ENCODE measurements at places on chromosomes 3 and 15.

- DNase-seq, result no peak
Observed at GRCh38 chr3:23867400-23867799, 49.4 kb downstream of the NKIRAS1 start.

DNA sequence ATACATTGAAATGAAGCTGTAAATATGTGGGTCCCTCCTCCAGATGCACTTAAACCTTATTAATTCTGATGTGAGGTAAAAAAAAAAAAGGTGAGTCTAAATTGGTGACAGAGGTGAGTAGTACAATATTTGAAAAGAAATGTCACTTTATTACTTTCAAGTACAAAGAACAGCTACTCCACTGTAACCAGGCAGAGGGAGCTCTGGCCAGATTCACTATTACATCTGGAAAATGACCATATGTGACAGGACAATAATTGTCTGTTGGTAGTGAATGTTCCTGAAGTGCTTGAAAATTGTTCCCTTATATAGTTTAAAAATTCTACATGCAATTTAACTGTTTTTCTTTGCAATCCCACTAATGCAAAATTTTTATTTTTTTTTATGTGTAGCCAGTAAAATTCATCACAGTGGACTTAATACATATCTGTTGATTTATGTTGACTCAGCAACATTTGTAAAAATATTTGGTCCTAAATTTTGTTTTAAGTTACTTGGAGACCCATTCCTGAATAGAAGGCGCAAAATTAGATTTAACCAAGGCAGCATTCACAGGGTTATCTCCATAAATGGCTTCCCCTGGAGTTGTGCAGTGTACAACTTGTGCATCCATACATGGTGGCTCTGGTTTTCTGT, 231.9 kb upstream of the TBC1D5 start:
- DNase-seq, result peak; percentile 3

- DNase-seq, result no peak
Observed at GRCh38 chr15:78302579-78303312, 3.3 kb upstream of the SKIC8 start.

- no peak for DNase-seq
Observed at GRCh38 chr3:63508771-63509170, 143.7 kb upstream of the SNTN start.

DNA sequence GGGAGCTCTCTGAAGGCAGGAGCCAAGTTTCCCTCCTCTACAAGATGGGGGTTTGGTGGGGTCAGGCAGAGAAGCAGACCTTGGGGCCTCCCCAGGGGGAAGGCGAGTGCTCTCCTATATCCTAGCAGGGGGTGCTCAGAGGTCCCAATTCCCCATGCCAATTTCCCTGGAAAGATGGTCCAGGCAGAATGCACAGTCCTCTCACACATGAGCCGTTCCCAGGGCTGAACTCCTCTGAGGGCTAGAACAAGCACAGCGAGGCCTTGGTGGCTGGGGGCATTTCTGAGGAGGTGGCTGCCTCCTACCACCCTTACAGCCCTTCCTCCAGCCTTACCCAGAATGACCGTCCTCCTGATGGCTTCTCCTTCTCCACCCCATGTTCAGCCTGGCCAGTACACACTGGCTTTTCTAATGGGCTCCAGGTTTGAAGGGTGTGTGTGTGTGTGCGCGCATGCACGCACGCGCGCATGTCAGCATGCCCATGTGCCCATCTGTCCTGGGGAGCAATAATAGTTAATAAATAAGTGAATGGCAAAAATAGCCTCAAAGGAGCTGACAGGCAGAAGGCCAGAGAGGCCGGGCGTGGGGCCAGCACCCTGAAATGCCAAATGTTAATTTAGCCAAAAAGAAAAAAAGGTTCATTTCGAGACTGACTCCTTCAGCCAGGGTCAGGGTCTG, 24.4 kb downstream of the ADCY5 start:
- no peak for DNase-seq

DNA sequence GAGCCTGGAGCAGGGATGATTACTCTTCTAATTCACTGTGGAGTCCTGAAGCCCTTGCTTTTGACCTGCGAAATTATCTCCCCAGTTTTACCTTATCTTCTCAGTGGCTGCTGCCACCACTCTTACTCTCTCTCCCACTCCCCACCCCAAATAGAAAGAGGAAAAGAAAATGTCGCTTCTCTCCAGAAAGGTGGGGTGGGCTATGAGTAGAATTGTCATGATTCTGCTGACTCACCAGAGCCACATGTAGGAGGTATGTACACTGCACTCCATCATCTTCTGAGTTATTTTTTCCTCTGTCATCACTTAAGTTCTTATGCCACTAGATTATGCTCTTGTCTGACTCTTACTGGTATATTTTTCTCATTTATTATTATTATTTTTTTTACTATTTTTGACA, 43.9 kb upstream of the TMEM158 start:
- no peak for DNase-seq

- DNase-seq, result no peak
Observed at GRCh38 chr3:188978421-188979171, 193.2 kb upstream of the TPRG1 start.

DNA sequence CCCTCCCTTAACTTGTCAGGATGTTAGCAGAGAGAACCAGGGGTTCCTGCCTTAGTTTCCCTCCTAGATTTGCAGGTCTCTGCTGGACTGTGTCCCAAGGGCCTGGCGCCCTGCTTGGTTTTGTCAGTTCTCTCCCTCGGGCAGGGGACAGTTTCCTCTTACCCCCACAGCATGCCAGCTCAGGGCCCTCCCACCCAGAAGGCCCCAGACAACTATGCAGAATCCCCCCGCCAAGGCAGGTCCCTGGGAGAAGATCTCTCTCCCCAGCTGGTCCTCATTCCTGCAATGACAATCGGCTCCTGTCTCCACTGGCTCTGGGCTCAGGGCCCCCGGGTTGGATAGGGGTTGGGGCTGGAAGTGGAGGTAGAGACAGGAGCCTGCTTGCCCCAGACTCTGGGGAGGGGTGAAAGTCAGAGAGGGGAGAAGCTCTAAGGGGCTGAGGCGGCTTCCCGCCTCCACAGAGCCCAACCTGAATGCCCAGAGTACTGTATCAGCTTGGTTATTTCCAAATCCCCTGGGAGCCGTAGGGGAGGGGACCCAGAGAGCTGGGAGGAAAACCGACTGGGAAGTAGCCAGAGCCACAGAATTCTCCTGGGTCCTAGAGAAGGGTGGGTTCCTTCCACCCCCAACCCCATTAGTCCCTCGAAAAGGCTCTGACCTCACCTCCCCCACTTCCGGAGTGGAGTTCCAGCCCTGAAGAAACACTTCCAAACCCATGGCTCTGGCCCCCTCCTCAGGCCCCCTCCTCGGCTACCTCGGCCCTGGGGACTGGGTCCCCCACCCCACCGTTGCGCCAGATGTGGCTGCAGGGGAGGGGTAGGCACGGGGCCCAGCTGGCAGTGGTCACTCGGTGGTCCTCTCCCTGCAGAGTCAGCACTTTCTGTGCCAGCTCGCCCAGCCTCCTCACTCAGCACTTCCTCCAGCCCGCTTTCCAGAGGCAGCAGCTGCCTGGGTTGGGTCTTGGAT, 3.8 kb upstream of the LOXL1 start:
- no peak for DNase-seq

GRCh38 chr3:131705558-131706051, 202.8 kb upstream of the MRPL3 start:
- no peak for DNase-seq

DNA sequence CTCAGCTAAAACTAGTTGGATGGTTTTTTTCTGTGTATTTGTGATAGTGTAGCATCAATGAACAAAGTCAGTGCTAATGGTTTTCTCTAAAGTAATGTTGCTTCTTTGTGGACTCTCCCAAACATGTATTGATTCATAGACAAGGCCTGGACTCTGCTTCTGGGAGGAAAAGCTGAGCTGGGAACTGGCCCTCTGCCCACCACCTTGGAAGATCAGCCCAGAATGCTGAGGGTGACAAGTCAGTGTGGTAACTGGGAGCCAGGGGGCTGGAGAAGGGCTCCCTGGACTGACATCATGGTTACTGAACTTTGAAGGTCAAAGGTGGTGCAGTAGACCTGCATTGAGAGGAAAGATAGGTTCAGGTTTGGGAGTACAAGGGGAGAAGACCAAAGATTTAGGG, 3.0 kb downstream of the ARHGAP31 start:
- no peak for DNase-seq

DNA sequence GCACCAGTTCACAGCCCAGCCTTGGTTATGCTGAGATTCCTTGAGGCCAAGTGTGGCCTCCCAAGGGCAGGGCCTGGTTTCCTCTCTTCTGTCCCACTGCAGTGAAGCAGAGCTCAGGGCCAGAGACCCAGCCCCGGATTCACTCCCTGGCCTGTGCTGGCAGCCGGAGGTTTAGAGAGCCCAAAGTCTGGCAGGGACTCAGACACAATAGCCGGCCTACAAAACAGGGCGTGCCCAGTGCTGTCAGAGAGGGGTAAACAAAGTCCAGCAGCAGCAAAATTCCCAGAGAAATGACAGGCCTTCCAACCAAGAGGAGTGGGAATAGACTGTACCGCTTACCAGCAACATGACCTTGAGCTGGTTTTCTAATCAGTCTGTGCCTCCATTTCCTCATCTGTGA, 14.0 kb downstream of the VIPR1 start:
- no peak for DNase-seq

DNA sequence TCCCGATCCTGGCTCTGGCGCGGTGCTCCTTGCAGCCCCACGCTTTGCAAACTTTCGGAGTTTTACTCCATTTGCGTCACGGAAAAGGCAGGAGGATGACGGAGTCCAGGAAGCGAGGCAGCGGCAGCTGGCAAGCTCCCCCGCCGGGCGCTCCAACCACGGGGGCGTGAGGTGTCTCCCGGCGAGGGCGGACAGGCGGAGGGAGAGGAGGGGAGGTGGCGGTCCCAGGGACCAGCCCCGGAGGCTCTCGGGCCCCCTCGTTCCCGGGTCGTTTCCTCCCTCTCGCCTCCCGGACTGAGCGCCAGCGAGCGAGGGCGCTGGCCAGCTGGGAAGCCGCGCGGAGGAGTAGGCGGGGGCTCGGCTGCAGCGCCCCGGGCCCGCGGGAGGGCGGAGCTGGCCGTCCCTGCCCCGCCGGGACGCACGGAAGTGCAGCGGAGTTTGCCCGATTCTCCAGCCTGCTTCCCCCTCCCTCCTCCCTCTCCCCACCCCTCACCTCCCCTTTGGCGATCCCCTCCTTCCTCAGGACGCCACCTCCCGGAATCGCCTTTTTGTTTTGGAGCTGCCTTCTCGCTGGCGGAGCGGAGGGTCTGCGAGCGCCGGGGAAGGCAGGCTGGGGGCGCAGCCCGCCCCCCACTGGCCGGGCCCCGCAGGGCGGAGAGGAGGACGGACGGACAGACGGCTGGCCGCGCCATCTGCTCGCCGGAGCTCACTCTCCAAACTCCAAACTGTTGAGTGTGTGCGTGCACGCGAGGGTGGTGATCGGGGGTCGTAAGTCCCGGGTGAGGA, at the start of gene SNX33:
SNX33 (plus strand) TSS at position 543 of the 786 bp plus-strand sequence. CDS start 1,191 bp downstream, outside the sequence.
- peak; percentile 94 for DNase-seq

DNA sequence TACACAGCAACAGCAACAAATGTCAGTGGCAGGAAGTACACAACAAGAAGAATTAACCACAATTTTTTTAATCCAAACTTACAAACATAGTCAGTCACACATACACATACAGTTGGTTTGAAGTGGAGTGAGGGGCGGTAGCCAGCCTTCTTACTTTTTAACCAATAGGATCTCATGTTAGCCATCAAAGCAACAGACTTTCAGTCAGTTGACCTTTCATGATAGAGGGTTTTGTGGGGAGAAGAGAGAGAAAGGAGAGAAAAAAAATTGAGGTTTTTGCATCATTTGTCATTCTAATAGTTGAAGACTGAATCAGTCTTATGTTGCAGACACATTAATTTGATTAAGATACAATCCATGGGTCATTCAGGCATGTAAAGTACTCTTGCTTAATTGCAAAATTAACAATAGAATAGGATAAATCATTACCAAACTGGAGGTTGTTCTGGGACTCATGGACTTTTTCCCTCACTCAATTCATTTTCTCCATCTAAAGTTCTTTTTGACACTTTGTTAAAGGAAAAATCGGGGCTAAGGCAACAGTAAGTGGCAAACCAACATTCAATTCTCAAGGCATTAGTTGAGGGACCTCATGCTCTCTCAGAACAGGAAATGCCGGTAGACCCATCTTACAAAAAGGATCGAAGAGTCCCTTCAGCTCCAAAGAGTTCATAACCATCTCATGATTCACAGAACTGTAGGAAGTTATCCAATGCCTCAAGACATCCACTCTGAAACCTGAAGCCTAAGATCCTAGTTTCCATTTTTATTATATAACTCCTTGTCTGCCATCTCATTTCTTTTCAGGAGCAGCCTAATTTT, 159.5 kb upstream of the LPP start:
- no peak for DNase-seq

GRCh38 chr3:97928986-97929385, 43.2 kb downstream of the RIOX2 start:
- no peak for DNase-seq

DNA sequence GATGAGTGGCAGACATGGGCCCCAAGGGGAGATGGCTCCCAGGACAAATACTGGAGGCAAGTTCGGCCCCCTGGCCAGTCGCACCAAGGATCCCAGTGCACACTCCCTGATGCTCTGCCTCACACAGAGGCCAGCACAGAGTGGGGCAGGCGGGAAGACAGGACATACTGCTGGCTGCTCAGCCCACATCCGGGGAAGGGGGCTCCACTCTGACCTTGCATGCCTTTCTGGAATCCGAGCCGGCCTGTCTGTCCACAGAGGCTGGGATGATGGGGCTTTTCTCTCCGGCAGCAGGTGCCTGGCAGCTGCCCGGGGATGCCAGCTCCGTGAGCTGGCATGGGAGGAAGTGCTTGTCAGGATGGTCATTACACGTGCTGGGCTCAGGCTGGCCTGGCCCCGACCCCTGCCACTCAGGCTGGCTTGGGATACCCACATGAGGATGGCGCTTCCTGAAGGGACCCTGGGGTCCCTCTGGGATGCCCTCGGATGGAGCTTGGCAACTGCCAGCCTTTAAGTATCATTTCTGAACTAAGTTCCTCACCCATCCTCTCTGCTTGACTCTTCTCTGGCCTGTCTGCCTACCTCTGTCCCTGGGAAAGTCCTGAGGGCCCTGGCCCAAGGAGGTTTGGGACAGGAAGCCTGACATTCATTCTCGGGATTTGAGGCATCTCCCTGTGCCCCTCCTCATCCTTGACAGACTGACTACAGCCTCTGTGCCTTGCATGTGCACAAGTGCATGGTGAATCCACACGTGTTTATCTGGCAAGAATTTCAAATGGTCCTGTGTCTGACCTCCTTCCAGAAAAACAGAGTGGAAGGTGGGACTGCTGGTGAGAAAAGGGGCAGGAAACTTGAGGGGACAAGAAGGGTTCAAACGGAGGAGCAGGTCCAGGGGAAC, 46.5 kb downstream of the EXOG start:
- peak; percentile 36 for DNase-seq

DNA sequence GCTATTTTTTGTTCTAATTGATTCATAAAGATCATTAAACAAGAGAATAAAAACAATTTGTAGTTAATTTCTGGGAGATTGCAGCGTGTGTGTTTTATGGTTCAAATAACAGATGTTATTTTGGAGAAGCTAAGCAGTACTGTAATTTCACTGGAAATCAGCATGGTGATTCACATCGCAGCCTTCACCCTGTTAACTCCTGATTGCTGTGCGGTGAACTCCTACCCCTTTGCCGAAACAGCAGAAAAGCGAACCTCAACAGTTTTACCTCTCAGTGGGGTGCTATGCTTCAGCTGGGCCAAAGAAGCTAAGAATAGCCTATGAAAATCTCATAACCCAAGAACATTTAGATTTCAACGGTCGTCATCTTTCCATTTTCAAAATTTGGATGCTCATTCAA, 441.5 kb upstream of the RARB start:
- no peak for DNase-seq

Measured in SK-N-SH (cell line).